Dorsolateral prefrontal cortex (tissue), 122 donors: ENCODE measurements at places on chromosomes 13 and 19. TPM values are rescaled to one million over a fixed set of nuclear protein-coding genes. Genes with fewer than 3 reads are reported as not detected.

Gene TUBA3C
- not detected for total RNA-seq

Gene ZNF317
- total RNA-seq: 29.7 TPM

Gene SPRY2
- 41.6 TPM for total RNA-seq

Gene GPC6
- total RNA-seq: 3.8 TPM

Gene MUC16
- total RNA-seq: not detected

Gene MISP3
- 12.2 TPM for total RNA-seq

Gene MAMSTR
- total RNA-seq: 7.8 TPM

Gene GJB6
- 86.9 TPM for total RNA-seq

Gene CPT1C
- total RNA-seq: 104 TPM

Gene FUT1
- 5.3 TPM for total RNA-seq

Gene COX6B1
- total RNA-seq: 393 TPM

Gene WDR83
- 19.9 TPM for total RNA-seq

Gene ERVK3-1
- 41.0 TPM for total RNA-seq

Gene RASIP1
- 8.9 TPM for total RNA-seq

Gene PSG11
- total RNA-seq: not detected

Gene MTMR6
- 27.0 TPM for total RNA-seq
